Uterus (tissue), 4 donors: ENCODE measurements at places on chromosomes 6 and 20. TPM values are rescaled to one million over a fixed set of nuclear protein-coding genes. Genes with fewer than 3 reads are reported as not detected.
A peak's percentile ranks its signal among the peaks of the same experiment; 100 is the strongest.

Gene PDE7B
- 16.5 TPM for total RNA-seq

Gene IMPG1
- 0.14 TPM for total RNA-seq

Gene ABHD16A
- 50.9 TPM for total RNA-seq

Gene C20orf204
- 2.9 TPM for total RNA-seq

DNA sequence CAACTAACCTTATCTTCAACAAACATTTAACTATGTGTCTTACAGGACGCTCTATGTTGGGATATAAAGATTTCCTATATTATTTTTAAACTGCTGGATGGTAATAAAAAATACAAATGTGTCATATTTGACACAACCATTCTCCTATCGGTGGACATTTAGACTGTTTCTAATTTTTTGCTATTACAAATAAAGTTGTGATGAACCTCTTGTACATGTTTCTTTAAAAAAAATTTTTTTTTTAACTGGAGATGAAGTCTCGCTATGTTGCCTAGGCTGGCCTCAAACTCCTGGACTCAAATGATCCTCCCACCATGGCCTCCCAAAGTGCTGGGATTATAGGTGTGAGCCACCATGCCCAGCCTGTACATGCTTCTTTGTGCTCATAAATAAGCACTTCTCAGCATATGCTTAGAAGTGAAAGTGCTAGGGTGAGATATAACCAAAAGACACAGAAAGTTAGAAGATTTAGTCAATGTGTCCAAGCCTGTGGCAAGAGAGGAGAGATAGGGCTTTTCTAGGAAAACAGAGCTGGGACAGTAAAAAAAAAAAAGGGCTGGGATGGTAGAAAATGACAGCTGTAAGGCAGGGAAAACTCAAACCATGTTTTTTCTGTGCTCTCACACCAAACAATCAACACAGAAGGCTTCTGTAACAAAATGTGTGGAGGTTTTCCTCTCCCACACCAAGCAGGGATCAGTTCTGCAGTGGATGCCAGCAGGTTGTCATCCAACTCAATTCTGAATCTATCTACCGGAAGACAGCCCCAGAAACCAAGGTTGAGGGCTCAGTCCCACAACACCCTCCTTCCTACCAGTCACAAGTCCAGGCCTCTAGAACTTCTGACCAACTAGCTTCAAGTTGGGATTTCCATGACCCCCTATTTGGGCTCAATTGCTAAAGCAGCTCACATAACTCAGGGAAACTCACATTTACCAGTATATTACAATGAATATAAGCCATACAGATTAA, 70.0 kb upstream of the SMIM29 start:
- H3K4me3 ChIP-seq, result no peak overlapping the region
- no peaks in the 10 kb centered on the region for H3K27me3 ChIP-seq
- H3K4me1 ChIP-seq, result no peaks in the 10 kb centered on the region

DNA sequence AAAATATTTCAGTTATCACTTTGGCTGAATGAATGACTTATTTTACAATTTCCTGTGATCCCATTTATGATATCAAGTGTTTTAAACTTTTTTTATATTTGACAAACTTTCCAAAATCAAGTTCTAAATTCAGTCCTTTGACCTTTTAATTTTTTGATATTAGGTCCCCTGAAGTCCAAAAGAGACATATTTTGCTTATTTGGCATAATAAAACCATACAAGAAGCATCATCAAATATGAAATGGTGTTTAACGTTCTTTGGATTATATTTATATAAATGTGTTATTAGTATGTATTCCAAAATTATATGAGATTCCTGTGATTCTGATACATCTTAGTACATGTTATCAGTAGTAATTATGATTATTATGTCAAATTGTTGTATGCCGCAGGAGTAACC, 38.7 kb downstream of the ZNF133 start:
- no peak overlapping the region for H3K4me3 ChIP-seq
- no peak for DNase-seq
- H3K4me1 ChIP-seq, result no peaks in the 10 kb centered on the region
- no peaks in the 10 kb centered on the region for H3K27me3 ChIP-seq

DNA sequence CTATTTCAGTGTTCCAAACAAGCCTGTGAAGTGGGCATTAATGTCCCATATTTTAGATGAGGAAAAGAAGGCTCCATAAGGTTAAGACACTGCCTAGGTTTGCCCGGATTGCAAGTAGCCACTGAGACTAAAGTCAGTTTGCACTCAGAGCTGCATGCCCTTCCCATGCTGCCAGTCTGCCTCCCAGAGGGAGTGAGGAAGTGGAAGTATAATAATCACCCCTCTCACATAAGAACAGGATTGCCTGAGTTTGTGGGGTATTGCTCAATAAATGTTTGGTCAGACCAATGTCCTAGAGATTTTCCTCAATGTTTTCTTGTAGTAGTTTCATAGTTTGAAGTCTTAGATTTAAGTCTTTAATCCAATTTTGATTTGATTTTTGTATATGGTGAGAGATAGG, 43.9 kb upstream of the CLIC5 start:
- no peak for DNase-seq
- H3K36me3 ChIP-seq, result no peaks in the 10 kb centered on the region
- no peak overlapping the region for H3K4me3 ChIP-seq
- H3K4me1 ChIP-seq, result no peaks in the 10 kb centered on the region
- H3K27me3 ChIP-seq, result no peaks in the 10 kb centered on the region
- no peak overlapping the region for H3K27ac ChIP-seq

Gene SMOC2
- total RNA-seq, result 132 TPM

Gene BTNL2
- not detected for total RNA-seq

GRCh38 chr20:50541606-50542041, 31.4 kb downstream of the PTPN1 start:
- peak overlapping the region; percentile 50 for H3K27ac ChIP-seq
- no peak overlapping the region for H3K4me3 ChIP-seq
- H3K36me3 ChIP-seq, result no peaks in the 10 kb centered on the region
- H3K27me3 ChIP-seq, result no peaks in the 10 kb centered on the region
- H3K4me1 ChIP-seq, result peaks cover 12% of the 10 kb centered on the region

DNA sequence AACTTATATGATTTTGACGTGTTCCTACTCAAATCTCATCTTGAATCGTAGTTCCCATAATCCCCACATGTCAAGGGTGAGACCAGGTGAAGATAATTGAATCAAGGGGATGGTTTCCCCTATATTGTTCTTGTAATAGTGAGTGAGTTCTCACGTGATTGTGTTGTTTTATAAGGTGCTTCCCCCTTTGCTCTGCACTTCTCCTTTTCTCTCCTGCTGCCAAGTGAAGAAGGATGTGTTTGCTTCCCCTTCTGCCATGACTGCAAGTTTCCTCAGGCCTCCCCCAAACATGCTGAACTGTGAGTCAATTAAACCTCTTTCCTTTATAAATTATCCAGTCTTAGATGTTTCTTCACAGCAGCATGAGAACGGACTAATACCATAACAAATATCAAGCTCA, 83.2 kb downstream of the MANEA start:
- no peak for DNase-seq
- H3K4me1 ChIP-seq, result no peaks in the 10 kb centered on the region
- H3K27ac ChIP-seq, result no peak overlapping the region
- no peak overlapping the region for H3K4me3 ChIP-seq

DNA sequence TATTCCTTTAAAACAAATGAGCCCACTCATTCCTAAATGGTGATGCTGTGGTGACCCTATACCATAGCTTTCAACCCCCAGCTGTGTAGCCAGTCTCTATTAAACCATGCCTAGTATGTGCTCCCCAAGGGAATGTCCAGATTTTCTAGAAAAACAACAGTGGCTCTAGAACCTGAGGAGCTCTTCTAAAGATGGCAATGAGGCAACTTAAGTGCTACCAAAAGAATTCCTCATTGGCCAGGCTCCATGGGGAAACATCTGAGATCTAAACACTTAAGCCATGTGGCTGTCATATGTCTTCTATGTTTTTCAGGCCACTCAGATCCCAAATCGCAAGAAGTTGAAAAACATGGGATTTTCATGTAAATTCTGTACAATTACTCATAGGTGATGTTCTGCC, 191.0 kb downstream of the TPBG start:
- no peaks in the 10 kb centered on the region for H3K4me1 ChIP-seq
- no peak overlapping the region for H3K27ac ChIP-seq
- DNase-seq, result no peak
- H3K4me3 ChIP-seq, result no peak overlapping the region
- no peaks in the 10 kb centered on the region for H3K36me3 ChIP-seq

Gene C6orf47
- total RNA-seq, result 26.6 TPM

Gene SRMS
- total RNA-seq, result not detected
